ENCODE measurements at places on chromosomes 5 and 9.

DNA sequence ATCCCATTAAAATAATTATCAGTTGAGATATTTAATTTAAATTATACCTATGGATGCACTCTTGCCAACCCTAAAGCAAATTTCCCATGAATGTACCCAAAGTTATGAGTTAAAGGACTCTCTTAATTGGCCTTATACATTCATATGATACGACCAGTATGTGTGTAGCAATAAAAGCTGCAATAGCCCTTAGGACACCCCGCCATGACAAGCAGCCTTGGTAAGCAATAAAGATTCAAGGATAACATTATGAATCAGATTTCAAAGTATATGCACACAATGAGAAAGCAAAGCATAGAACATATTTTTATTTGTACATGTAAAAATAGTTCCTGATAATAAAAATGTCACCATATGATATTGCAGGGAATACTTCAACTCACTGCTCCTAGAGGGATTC lies 1699.3 kb upstream of the CDH9 start:
- DNase-seq, result no peak

DNA sequence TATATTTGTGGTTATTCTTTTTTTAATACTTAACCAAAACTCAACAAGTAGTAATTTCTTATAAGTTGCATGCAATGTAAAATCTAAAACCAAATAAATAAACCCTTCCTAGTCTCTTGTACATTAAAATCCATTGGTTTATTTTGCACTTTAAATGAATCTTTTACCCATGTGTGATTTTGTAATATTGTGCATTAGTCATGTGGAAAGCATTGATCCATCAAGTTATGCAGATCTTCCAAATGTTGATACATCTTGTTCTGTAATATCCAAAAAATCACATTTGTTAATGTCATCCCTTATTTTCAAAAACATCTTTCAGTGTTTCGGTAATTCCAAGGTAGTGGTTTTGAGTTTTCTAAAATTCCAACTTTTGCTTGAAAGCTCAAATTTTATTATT lies 63.3 kb downstream of the CWC27 start:
- no peak for DNase-seq

GRCh38 chr5:8826508-8826907 lies 719.4 kb downstream of the SEMA5A start:
- no peak for DNase-seq

DNA sequence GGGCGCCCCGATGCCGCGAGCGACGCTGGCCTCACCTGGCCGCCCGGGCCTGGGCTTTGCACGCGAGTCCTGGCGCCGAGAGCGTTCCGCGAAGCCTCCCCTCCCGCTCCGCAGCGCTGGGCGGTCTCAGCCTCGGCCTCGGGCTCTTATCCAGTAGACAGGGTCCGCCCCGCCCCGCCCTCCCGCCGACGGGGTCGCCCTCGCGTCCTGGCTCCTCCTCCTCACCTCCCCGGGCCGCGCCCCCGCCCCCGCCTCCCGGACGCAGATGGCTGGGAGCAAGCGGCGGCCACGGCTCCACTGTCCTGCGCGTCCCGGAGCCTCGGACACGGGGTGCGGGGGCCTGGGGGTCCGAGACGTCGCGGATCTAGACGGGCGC lies at the start of gene SLC6A3:
Gene SLC6A3, minus strand, starts transcription at position 128 of the 376 bp plus-strand sequence. CDS start 2,243 bp downstream, outside the sequence.
- DNase-seq, result no peak

DNA sequence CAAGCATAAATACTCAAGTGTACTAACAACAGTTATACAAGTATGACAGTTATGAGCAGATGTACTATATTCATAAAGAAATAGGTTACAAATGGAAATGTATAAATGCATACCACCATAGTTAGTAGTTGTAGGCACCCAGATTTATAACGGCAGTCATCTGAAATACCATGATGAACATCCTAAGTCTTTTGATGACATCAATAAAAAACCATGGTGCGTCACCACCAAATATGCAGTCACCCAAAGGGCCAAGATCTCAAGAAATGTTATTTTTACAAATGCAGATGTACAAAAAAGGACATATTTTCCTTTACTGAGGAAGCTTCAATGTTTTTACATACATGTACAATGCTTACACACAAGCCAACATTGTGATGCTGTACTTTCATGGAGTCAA lies 70.8 kb upstream of the XPA start:
- no peak for DNase-seq

DNA sequence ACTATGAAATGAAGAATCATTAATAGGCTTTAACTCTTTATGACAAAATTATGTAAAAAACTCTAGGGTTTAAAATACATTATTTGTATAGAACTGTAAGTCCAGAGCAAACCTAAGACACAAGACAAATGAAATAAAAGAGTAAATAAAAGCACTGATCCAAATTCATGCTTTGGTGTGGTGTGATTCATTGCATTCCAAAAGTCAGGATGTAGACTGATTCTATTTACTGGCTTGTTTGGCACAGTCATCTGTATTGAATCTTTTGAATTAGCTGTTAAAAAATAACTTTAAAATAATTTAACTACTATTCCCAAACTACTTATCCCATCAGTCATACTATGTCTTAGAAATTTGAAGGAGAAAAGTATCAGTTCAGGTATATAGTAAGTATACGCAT lies 31.1 kb downstream of the IL4 start:
- no peak for DNase-seq

DNA sequence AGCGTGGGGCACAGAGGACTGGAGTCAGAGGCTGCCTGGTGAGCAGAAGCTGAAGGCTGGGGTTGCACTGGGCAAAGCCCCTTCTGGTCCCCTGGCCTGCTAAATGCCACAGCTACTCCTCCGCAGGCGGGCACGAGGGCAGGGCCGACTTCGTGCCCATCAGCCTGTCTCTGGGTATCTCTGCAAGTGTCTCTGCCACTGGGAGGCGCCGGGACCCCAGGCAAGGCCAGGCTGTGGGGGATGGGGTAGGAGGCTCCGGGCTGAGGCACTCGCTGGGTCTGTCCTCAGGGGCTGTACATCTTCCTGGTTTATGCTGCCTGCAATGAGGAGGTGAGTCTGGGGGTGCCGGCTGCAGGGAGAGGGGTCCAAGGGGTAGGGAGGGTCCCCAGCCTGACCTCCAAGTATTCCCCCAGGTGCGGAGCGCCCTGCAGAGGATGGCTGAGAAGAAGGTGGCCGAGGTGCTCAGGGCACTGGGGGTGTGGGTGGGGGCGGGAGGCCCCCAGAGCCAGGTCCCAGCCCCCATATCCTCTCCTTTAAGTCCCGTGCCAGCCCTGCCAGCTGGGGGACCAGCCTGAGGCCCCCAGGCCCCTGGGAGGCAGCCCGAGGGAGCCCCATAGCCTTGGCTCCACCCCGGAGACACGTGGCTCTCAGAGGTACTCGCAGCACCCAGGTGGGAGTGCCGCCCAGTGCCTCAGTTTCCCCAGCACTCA lies 25.1 kb downstream of the ADGRD2 start:
- DNase-seq, result no peak

- DNase-seq, result no peak
Observed at GRCh38 chr5:36056422-36056821, 10.3 kb downstream of the UGT3A2 start.

DNA sequence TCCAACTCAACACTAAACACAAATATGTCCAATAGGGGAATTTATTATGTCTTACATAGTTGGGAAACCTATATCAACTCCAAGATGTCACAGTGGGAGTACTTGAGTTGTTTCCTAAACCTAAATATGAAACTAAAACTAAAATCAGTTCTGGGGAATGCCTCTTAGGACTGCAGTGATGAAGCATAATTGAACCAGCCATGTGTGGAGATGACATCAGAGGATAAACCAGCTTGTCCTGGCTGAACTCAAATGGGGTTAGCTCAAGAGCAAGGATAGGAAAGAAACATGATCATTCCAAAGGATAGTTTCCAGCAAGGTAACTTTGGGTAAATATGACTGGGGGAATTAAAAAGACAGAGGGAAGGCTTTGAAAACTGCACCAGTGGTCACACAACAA lies 88.9 kb upstream of the PLPPR1 start:
- DNase-seq, result no peak

DNA sequence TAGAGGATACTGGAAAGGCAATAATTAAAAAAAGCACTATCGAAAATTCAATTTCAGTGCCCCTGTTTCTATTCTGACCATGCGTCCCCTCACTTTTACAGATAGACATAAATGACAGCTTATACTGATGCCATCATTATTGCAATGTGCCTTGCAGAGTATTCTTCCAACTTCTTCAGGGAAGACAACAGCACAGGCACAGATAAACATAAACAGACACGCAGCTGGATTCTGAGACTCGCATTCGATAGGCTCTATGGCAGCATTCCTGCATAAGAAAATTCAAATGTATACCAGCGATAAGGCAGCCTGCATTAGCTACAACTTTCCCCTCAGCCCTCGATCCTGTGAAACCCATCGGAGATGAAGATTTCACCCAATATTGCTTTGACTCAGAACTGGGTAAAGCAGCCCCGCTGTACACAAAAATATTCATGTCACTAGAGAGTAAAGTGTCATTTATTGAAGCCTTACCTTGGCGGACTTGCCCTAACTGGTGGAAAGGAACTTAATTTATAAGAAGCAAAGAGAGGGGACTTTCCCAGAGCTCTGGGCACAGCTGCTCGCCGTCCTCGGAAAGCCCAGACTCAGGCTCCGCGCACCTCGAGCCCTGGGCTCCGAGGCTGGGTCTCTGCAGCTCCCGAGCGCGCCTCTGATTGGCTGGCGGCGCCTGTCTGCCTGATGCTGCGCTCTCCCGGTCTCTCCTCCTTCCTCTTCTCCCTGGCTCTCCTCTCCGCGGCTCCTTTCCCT lies at the start of gene CDH18:
Gene CDH18, minus strand, starts transcription at position 589 of the 750 bp plus-strand sequence. CDS start 149,214 bp downstream, outside the sequence.
- DNase-seq, result peak; percentile 98

- DNase-seq, result no peak
Observed at GRCh38 chr5:15502208-15502607, 2.2 kb downstream of the FBXL7 start.

DNA sequence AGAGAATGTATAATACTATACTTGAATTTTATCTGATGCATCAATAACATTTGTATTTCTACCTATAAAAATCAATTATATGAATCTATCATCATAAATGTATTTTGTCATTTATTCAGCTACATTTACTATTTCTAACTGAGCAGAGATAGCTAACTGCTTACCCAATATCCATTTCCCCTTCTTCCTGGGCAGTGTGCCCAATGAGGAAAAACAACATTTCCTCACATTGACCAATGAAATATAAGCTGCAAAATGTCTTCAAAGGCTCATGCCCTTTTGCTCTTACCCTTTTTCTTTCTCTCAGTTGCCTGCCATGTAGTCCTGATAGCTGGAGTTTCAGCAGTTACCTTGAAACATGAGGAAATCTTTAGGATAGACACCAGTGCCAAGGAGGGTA lies 385.8 kb upstream of the PCSK5 start:
- DNase-seq, result no peak

DNA sequence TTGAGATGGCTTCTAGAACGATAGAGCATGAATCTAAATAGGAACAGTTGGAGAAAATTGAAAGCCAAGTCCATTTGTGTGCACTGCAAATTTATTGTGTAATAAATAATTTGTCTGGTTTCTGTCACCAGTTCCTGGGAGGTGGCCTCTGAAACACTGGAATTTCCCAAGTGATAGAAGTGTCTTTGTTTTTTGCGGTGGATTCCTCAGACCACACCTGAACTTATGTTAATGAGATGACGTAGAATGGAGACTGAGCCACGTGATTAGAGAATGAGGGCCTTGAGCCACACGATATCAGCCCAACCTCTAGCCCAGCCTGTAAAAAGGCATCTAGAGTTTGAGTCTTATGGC lies 105.1 kb downstream of the MSX2 start:
- DNase-seq, result no peak

- no peak for DNase-seq
Observed at GRCh38 chr5:38719916-38720315, 125.9 kb upstream of the OSMR start.

- DNase-seq, result no peak
Observed at GRCh38 chr5:133665571-133665970, 53.2 kb upstream of the FSTL4 start.

DNA sequence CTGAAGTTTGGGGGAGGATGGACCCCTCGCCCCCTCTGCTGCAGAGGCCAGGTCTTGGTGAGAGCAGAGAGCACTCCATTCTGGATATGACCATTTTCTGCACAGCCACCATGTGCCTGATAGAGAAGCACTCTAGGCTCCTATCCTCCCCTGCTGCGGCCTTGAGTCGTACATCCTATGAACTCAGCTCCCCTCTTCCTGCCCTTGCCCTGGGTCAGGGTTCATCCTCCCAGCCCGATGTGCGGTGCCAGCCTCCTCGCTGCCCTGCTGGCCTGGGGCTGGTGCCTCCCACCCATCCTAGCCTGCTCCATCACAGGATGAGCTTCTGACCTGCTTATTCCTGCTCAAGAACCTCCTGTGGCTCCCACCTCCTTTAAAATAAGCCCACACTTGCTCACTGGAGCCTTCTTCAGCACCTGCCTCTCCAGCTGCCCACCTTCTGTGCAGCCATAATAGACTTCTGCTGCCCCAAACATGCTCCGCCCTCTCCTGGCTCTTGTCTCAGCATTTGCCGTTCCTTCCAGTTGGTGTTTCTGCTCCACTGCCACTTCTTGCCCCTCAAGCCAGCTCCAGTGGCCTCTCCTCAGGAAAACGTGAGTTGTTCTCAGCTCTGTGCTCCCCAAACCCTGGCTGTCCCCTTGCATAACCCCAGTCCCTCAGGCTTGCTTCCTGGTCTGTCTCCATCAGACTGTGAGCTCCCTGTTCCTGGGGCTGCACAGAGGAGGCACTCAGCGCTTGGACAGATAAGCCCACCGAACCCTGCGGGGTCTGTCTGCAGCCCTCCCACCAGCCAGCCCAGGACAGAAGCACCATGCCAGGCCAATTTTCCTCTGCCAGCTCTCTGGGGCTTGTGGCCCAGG lies 22.3 kb upstream of the TTLL11 start:
- DNase-seq, result no peak

- no peak for DNase-seq
Observed at GRCh38 chr9:105672711-105673234, 10.5 kb downstream of the TAL2 start.

DNA sequence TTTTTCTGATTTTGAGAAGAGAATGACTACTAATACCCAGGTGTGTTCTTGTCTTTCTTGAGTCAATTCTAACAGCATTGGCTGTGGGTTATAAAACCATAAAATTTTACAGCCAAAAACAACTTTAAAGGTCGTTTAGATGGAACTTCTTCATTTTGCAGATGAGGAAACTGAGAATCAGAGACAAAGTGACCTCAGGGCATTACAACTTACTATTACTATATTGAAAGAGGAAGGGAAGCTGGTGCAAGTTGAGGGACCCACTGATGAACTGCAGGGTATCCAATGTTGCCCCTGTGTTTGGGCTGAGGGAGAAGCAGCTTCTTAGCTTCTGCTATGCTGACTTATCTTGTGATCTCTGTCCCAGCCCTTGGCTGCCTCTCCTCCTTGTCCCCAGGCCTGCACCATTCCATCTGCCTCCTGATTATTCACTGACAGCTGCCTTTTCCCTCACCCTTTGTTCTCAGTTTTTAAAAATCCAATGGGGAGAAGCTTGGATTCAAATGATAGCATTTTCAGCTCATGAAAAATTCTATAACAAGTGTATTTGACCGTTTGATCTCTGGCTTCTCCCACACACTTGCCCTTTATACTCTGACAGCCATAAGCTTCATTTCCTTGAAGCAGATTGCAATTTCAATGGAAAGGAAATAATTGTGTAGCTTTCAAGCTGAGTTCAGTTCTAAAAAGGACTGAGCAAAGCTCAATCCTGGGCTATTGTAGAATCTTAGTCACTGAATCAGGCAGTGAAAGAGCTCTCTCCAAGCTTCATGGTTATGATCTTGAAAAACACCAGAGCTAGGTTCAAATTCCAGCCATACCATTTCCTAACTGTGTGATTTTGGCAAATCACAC lies 68.5 kb downstream of the TMC1 start:
- no peak for DNase-seq

- DNase-seq, result no peak
Observed at GRCh38 chr9:35749515-35750255, 598 bp downstream of the RGP1 start.

All from SHP77 (cell line).